ENCODE measurements at places on chromosomes 5 and 9.
A peak's percentile ranks its signal among the peaks of the same experiment; 100 is the strongest.

- DNase-seq: no peak
These were observed 204.9 kb downstream of the ZNF462 start for GRCh38 chr9:107067739-107068416.

DNA sequence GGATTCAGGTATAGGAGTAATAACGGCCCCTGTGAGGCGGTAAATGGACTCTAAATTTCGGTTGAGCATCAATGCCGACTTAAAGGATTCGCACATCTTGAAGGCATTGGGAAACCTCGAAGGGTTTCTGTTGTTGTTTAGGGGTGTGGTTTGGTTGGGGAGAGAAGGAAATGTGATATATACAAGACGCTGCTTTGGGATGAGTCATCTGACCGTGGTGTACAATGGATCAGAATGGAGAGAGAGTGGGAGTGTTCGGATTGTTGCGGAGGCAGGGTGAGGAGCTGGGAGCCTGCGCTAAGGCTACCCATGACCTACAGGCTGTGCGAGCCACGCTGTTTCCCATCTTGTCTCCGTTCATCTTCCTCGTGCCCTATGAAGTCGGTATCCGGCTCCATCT, 60.4 kb upstream of the ERCC6L2 start:
- DNase-seq: no peak

DNA sequence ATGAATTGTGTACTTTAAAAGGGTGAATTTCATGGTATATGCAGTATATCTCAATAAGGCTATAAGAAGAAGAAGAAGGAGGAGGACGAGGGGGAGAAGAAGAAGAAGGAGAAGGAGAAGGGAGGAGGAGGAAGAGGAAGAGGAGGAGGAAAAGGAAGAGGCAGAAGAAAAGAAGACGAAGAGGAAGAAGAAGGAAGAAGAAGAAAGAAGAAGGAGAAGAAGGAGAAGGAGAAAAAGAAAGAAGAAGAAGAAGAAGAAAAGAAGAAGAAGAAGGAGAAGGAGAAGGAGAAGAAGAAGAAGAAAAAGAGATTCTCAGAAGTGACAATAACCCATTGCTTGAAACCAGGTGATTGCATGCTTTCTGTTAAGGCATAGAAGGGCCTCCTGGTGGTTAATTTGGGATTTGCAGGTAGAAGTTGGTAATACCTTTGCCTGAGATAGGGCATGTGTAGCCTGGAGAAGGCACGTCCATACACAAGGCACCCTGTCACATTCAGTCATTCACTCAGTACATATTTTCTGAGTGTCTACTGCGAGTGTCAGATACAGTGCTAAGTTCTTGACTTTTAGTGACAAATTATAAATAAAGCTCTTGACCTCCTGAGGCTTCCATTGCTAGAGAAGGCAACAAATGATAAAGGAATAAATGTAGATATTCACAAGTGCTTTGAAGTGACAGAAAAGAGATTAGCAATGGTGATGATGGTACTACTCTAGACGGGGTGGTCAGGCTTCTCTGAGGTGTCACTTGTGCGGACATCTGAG, 231.3 kb downstream of the NPR3 start:
- DNase-seq: peak; percentile 39

- no peak for DNase-seq
These were observed 33.7 kb downstream of the RNF44 start for GRCh38 chr5:176503496-176503895.

- DNase-seq: no peak
These were observed 42.2 kb downstream of the SECISBP2 start for GRCh38 chr9:89360465-89360864.

DNA sequence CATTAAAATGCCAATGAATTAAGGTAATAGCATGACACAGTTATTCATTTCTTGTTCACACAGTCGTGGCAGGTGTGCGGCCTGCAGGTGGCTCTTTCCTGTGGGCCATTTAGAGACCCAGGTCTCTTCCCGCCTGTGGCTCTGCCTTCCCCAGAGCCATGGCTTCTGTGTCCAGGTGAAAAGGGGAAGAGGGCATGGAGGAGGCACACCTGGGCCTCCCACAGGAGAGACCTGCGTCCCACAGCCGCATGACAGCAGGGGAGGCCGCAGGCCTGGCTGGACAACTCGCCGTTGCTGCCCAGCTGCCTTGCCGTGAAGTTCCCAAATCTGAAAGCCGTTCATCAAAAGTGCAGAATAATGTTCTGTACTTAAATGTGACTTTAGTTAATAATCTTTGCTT, 14.4 kb upstream of the PLEKHG4B start:
- DNase-seq: no peak

DNA sequence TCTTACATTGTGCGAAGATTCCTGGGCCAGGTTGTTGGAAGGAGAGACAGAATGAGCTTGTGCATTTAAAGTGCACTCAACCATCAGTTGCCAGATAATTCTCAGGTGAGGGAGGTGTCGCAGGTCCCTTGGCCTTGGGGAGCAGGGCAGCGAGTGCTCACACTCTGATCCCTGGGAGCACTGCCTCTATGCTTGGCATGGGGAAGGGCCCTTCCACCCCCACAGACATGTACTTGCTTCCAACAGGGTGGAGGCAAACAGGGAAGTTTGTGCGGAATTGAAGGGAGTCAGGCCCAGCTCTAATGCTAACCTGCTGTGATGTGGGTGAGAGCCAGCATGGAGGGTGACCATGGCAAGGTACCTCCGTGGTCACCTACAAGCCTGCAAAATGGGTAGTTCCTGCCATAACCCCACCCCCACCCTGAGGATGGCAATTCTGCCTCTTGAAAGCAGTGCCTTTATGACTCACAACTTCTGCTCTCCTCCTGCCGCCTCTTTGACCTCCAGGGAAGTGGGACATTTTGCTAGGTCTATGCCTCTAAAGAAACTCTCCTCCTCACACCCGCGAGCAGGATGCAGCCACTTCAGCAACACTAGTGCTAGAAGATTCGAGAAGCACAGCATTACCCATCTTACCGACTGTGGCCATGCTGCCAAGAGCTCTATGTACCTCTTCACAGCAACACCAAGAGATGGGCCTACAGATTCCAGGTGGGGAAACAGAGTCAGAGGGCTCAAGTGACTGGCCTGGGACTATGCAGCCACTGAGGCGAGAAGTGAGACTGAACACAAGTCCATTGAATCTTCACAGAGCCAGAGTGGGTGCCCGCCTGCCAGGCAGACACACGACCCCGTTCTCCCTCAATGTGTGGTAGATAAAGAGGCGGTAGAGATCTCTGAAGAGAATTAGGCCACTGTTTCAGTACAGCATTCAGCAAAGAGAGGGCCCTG, 22.1 kb upstream of the SLC25A51 start:
- DNase-seq: no peak

DNA sequence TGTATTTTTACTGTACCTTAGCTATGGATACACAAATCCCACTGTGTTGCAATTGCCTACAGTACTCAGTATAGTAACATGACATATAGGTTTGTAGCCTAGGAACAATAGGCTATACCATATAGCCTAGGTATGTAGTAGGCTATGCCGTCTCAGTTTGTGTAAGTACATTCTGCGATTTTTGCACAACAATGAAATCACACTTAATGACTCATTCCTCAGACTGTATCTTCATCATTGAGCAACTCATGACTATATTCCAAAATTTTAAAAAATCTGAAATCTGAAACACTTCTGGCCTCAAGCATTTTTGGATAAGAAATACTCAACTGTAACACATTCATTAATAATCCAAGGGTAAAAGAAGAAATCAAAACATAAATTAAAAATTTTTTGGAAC, 666.8 kb upstream of the GRAMD2B start:
- DNase-seq: no peak

- DNase-seq: no peak
These were observed 19.4 kb upstream of the CARNMT1 start for GRCh38 chr9:75047506-75047905.

DNA sequence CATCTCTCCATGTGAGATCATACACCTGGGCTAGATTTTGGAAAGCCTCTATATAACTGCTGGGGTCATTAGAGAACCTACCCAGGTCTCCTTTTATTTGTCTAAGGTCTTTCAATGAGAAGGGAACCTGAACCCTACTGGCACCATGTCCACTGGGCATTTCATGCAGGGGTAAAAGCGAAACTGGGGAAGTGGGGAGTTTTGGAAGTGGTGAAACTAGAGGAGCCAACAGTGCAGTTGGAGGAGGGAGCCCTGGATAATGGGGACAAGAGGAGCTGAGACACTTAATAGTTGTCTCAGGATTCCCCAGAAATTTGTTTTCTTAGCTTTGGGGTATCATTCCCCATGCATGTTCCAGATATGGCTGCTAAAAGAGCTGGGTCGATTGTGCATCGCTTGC, 169.0 kb upstream of the NREP start:
- no peak for DNase-seq

DNA sequence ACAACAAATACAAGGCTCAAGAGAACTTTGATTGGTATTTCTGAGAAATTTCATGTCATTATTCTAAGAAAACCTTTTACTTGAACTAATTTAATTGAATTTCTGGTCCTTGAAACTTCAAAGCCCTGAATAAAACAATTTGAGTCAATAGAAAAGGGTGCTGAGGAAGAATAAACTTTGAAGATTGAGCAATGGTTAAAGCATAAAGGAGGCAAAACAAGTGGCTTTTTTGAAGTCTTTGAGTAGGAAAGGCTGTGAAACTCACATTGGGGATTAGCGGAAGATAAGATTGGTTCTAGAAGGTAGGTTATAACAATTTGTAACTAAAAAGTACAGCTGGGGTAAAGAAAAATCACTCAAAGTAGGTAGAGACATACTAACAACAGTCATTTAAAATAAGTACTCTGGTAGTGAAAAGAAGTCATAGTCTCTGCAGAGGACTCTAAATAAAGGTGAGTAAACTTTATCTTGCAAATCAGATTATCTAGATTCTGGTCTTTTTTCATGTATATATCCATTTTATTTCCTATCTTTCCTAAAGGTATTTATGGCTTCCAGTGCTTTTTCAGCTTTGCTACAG, 6.4 kb upstream of the PLPP1 start:
- DNase-seq: no peak

DNA sequence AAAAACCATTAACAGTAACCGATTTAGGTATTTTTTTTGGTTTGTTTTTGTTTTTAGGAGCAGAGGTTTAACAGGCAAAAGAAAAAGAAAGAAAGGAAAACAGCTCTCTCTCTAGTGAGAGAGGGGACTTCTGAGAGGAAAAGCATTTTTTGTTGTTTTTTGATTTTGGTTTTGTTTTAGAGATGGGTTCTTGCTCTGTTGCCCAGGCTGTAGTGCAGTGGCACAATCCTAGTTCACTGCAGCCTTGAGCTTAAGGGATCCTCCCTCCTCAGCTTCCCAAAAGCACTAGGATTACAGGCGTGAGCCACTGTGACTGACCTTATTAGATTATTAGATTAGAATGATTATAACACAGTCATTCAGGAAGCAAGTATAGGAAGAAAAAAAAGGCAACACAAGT, 10.1 kb downstream of the USP20 start:
- no peak for DNase-seq

GRCh38 chr5:62065050-62065449, 241.0 kb upstream of the KIF2A start:
- DNase-seq: no peak

GRCh38 chr5:54514291-54514690, 3.3 kb upstream of the SNX18 start:
- DNase-seq: no peak

DNA sequence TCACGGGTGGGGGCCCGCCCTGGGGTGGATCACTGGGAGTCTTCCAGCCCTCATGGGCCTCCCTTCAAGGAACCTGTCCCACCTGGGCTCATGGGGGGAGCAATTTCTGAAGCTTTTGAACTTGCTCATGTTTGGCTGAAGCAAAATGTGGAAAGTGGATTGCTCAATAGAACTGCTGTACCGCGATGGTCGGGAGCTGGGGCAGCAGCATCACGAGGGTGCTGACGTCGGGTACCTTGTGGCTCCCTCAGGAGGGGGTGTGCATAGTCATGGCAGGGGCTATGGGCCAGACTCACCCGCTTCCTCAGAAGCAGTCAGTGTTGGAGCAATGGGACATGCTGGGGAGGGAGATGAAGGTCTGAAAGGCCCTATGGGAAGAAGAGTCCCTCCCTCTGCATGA, 57.9 kb downstream of the PRRT1B start:
- DNase-seq: no peak

DNA sequence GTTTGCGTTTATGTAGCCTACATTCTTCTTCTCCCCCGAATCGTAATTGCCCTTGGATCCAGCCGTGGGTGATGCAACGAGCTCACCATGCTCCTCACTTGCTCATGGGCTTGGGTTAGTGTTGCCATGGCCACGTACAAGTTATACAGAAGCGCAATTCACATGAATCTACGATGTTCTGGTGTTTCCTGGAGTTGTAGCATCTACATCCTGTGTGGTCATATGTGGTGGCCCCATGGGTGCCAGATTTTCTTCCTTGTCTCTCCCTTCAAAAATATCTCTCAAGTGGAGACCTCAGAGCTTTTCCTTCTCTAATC, 115.3 kb downstream of the TLE4 start:
- peak; percentile 85 for DNase-seq

- DNase-seq: no peak
These were observed 80.0 kb upstream of the PTGER4 start for GRCh38 chr5:40599676-40600075.

- DNase-seq: no peak
These were observed 273.0 kb upstream of the CTNND2 start for GRCh38 chr5:12177225-12177624.

GRCh38 chr9:90301277-90301653, 341.4 kb downstream of the DIRAS2 start:
- DNase-seq: no peak

GRCh38 chr5:1538741-1539392, 15.1 kb upstream of the LPCAT1 start:
- DNase-seq: no peak

- DNase-seq: no peak
These were observed 275.2 kb upstream of the DMAC1 start for GRCh38 chr9:8074713-8075286.

GRCh38 chr9:110126986-110127864, 80.7 kb downstream of the C9orf152 start:
- no peak for DNase-seq

DNA sequence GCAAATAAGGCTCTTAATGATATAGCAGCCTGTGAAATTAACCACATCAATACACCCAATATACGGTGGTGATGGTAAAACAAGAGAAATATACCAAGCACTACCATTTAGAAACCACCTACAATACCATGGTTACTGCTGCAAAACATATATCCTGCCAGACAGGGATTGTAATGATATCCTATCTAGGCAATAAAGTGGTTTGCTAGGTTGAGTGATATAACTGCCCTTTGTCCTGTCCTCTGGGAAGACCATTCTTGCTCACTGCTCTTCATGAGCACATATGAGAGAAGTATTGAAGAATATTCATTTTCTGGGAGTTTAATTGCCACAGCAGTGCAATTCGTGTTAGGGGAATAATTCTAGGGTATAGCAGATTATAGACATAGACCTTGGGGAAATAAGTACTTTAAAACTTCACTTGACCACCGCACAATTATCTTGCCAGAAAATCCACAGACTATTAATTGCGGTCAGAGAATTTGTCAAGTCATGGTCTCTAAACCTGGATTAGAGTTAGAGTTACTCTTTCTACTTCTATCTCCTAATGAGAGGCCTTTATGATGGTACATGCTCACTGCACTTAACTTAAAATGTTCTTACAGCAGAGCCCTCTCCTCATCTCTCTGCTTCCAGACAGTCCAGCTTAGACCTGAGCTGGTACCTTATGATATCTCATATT, 413.0 kb downstream of the ZNF608 start:
- DNase-seq: no peak
